ENCODE measurements at places on chromosomes 2 and 18.

- no peak for DNase-seq
Measured at GRCh38 chr18:66124394-66124793, 373.6 kb downstream of the CDH7 start.

DNA sequence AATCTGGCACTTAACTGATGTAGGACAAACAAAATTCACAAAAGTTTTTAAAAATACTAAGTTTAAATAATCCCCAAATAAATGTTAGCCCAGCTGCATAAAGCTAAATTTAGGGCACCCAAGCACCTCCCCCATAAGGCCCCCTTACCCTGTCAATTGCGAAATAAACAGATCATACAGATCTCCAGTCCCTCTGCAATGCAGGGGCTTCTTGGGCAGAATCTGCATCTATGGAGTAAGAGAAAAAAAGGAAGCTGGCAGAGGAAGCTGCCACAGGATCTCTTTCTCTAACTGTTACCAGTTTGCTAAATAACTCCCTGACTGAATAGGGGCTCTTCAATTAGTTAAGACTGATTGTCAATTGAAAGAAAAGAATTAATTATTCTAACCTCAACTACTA lies 117.7 kb downstream of the MEMO1 start:
- no peak for DNase-seq

DNA sequence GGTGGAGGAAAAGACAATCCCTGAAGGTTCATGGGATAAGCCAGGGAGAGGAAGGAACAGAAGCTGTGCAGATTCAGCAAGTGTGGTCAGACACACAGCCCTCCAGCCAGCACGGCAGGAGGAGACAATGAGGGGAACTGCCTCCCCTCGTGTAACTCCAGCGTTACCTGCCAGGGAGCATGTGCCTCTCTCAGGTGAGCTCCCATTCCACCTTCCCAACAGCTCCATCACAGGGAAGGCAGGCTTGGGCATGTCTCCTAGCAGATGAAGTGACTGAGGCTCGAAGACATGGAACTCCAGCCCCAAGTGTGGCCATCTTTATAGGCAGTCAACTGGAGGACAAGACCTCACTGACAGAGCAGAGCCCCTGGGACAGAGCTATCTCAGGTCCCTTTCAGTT lies 47.4 kb downstream of the ZBTB7C start:
- DNase-seq, result no peak

- no peak for DNase-seq
Measured at GRCh38 chr2:203626952-203627681, 79.3 kb upstream of the CD28 start.

- DNase-seq, result no peak
Measured at GRCh38 chr2:145682546-145683157, 1162.7 kb upstream of the ZEB2 start.

GRCh38 chr2:233323851-233324250 lies 16.2 kb downstream of the SAG start:
- no peak for DNase-seq

GRCh38 chr18:39870591-39870990 lies 2084.4 kb upstream of the PIK3C3 start:
- DNase-seq, result no peak

DNA sequence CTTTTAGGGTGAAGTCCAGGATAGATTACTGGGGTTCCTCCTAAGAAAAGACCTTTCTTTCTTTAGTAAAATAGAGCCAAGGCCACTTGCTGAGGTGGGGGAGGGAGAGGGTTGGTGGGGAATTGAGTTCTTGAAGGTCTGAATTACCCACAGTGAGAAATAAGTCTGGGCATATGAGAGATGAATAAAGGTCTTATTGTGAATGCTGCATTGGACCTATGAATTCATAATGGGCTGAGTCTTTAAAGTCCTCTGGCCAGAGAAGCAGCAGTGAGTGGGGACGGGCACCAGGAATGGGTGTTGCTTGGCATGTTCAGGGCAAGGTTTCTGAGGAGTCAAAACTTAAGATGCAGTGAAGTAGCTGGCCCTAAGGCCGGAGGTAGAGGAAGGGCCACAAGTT lies 10.5 kb downstream of the MAPRE3 start:
- no peak for DNase-seq

- DNase-seq, result no peak
Measured at GRCh38 chr2:86053166-86053565, 52.5 kb downstream of the POLR1A start.

DNA sequence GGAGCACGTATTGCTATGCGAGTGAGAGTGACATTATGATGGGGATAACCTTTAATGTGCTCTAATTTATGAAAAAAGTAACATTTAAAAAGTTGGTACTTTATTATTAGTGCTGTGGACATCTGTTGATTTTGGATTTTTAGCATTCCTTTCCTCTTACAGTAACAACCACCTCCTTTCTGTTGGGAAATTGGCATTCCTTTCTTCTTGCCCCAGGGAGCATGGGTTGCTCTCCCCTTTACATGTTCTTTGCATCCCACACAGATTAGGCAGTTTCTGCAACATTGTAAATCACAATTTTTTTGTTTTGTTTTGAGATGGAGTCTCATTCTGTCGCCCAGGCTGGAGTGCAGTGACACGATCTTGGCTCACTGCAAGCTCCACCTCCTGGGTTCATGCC lies 300.2 kb downstream of the LPIN1 start:
- DNase-seq, result no peak

DNA sequence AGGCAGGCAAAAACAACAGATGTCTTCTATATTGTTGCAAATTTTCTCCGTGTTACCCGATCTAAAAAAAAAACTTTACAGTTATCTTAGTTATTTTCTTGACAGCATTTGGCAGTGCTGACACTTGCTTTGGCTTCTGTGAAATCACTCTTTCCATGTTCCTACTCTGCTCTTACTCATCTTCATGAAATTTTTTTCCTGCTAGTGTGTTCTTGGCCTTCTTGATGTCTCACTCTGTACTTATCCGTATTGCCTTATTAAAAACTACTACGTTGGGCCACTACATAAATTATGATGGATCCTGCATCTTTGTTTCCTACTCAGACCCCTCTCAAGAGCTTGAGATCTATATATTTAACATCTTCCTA lies 134.4 kb downstream of the IKZF2 start:
- no peak for DNase-seq

- no peak for DNase-seq
Measured at GRCh38 chr2:211654211-211654780, 884.3 kb downstream of the ERBB4 start.

GRCh38 chr2:238897122-238897880 lies 49.4 kb downstream of the TWIST2 start:
- no peak for DNase-seq

DNA sequence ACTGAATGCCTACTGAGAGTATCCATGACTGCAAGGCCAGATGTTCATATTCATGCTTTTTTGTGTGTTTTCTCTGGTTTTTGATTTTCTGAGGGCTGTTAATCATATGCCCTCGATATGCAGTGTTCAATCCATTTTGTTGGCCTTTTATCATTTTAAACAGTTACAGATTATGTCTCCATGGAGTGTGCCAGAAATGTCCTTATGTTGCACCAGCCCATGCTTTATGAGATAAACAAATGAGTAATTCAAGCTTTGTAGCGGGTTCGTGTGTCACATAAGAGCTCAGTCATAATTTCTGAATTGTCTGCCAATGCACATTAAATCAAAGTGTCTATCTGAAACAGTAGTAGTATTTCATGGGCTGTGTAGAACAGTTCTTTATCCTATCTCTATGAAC lies 583.0 kb downstream of the THSD7B start:
- no peak for DNase-seq

- DNase-seq, result no peak
Measured at GRCh38 chr2:227853204-227853629, 18.2 kb upstream of the DAW1 start.

DNA sequence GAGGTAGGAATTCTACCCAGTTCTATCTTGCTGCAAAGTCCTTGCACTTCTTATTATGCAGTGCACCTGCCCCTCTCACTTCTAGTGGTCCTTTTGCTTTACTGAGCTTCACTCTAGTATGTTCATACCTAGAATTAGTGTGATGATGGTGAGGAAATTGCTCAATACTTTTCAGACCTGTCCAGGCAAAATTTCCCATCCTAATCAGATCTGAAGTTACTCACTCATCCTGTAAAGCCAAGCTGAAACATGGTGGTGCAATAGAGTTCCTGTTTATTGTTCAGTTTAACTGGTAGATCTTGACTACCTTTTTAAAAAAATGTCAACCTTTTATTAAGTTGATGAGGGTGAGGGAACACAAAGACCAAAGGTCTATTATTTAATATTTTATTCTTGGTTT lies 12.6 kb upstream of the FIGN start:
- DNase-seq, result no peak

GRCh38 chr18:13715330-13715729 lies 11.0 kb downstream of the FAM210A start:
- no peak for DNase-seq

GRCh38 chr18:5414546-5414945 lies 119.0 kb upstream of the ZBTB14 start:
- DNase-seq, result no peak

GRCh38 chr2:113887009-113887792 lies 2.7 kb upstream of the ACTR3 start:
- no peak for DNase-seq

DNA sequence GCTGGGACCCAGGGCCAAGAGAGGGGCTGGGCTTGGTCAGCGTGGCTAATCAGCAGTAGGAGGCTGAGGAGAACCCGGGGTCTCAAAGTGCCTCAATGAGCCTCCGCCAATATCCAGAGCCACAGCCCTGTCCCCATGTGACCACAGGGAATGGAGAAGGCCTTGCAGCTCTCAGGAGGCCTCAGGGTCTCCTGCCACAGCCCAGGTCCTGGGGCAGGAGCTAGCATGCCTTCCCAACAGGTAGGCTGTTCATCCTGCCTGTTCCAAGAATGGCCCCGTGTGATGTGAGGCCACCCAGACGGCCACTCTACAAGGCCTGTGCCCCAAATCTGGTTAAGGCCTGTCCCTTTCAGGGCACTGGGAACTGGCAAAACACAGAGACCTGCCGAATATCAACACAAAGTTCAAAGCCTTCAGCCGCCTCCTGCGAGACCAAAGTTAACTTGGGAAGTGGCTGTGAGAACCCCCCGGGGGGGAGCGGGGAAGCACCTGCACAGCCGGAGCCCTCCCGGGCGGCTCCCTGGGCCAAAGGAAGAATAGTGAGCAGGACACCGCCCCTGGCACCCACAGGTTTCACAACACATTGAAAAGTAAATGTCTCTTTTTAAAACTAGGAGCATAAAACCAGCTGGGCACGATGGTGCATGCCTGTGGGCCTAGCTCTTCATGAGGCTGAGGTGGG lies 4.5 kb upstream of the LIMS2 start:
- no peak for DNase-seq

GRCh38 chr2:102126169-102126568 lies 16.4 kb upstream of the IL1R1 start:
- no peak for DNase-seq

DNA sequence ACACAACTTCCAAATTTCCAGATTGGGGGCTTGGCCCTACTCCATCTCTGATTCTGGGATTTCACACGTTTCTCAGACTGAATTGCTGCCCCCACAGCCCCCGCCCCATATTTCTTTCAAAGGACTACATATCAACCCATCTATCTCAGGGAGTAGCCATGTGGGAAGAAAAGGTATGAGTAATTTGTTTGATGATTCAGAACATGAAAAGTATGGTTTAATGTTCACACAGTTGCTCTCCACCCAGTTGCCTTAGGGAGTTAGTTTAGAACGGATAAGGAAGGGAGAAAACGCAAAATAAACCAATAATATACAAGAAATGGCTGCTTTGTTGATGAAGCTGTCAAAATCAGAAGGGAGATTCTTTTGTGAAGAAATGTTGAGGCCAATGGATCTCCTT lies 145.1 kb downstream of the PIEZO2 start:
- no peak for DNase-seq

DNA sequence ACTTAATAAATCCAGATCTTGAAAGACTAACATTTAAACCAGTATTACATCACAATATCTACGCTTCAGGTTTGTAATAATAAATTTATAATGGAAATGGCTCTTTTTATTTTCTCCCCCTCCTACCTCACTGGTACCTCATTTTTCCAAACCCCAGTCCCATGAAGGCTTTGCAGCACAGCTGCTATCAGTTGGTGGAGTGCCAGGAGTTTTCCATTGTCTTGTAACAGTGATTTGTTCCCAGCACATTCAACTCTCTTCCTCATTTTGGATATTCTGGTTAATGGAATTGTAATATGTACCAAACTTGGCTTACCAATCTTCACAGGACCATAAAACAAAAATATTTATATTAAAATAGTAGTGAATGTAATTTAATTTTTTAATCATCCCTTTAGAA lies 91.2 kb downstream of the VRK2 start:
- DNase-seq, result no peak

DNA sequence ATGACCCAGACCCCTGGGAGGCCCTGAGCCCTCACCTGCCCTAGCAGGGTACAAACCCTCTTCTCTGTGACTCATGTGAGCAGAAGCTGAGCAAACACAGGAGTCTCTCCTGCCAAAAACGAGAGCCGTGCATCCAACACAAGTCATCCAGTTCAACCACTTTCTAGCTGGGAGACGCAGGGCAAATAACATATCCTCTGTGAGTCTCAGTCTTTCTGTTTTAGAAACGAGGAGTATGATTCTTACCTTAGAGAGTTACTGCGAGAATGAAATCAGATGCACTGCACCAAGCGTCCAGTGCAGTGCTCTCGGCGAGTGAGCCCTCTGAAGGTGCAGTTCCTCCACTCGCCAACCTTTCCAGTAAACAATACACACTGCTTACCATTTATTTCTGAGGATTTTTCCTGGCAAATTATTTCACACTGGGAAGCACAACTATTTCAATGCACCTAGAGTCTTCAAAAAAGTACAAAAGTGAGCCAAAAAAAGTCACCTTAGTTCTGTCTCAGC lies 331.8 kb upstream of the MYT1L start:
- no peak for DNase-seq

DNA sequence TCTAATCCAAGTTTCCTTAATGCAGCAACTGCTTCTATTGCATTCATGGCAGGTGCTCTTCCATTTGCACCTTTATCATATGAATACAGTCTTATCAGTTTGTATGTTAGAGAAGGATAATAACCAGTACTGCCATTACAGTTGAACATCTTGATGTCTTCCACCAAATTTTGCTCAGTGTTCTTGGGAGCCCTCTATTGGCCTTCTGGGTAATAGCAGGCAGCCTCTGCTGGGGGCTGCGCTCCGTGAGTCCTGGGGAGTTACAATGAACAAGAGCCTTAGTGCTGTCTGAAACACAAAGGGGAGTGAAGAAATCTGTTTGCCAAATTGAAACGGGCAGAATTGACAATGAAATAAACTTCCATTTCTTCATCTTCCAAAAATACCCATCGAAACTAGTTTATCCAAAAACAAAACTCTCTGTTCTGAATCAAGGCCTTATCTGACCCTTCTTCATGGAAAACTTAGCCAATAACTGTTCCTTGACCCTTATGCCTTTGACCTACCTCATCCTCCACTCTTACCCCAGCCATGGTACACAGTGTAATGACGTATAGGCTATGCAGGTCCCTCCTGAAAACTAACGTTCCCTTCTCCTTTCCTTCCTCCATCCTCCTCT lies 79.9 kb downstream of the ALK start:
- DNase-seq, result no peak

GRCh38 chr2:158663796-158664195 lies 131.3 kb upstream of the DAPL1 start:
- no peak for DNase-seq
